Activated T-cell treated with anti-CD3 and anti-CD28 coated beads, Interleukin-2, amount 50 U/mL, for 1 hour (primary cell): ENCODE measurements at places on chromosomes 16 and 17.

DNA sequence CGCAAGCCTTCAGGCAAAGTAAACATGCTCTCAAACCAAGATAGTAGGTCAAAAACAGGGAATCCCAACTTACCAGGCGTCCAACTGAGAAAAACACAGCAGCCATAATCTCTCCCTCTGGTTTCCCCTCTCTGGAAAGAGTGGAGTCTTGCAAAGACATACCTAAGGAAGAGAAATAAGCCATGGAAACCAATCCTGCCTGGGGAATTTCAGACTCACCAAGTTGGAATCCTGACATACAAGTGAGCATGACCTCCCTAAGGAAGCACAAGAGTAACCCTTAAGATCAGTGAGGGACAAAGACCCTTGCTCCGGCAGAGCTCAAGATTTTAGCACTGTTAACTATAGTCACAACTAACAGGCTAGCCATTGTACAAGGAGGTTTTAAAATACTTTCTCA, 4.1 kb downstream of the ZNF624 start:
- DNase-seq, result no peak

DNA sequence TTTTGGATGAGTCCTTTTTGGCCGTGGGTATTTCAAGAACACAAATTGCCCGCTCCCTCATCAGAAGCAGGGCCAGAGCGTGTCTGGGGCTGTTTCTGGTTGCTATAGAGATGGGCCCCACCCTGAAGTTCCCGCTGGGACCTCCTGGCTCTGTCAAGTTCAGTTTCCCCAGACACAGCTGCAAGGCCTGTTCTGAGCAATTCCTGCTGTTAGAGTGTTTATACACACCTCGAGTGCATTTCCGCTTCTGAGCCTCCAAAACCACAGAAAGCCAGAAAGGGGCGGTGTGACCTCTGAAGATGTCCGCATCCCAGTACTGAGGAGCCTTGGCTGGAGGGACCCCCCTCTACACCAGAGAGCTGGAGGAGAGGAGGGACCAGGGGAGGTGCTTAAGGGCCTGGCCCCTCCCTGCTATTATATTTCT, 9.3 kb upstream of the WBP2 start:
- DNase-seq, result peak; percentile 36

DNA sequence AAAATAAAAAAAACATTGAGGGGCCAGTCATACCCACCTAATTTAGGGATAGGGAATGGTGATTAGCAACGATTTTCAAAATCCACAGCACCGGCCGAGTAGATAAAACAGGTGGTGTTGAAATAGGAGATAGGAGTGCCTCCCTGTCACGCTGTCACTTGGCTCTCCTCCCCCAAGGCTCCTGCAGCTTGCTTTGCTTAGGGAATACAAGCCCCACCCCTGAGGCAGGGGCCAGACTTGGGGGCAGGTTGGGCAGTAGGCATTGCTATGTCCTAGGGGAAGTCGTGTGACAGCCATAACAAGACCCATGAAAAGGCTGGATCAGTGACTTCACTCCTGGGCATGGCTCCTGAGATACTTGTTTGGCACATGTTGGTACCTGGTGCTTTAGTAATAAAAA, 25.8 kb downstream of the POLR2A start:
- no peak for DNase-seq

GRCh38 chr17:21228845-21229244, 14.9 kb upstream of the TMEM11 start:
- no peak for DNase-seq

GRCh38 chr16:24781256-24781655, 51.8 kb downstream of the TNRC6A start:
- DNase-seq, result no peak

DNA sequence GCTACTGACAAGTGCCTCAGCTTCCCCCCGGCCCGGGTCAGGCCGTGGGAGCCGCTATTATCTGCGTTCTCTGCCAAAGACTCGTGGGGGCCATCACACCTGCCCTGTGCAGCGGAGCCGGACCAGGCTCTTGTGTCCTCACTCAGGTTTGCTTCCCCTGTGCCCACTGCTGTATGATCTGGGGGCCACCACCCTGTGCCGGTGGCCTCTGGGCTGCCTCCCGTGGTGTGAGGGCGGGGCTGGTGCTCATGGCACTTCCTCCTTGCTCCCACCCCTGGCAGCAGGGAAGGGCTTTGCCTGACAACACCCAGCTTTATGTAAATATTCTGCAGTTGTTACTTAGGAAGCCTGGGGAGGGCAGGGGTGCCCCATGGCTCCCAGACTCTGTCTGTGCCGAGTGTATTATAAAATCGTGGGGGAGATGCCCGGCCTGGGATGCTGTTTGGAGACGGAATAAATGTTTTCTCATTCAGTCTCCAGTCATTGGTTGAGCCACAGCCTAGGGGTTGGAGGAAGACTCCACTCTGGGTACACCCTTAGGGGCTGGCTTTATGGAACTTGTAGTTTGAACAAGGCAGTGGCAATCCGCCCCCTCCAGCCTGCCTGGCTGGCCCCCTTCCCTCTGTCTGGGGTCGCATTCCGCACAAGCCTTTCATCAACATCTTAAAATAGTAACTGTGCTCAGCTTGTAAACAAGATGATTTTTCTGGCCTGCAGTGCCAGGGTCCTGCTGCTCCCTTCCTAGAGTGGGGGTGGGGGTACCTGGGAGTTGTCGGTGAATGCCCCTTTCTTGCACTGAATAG, 4.1 kb downstream of the SYNGR2 start:
- DNase-seq, result no peak

- DNase-seq, result no peak
These were observed 4.6 kb downstream of the TEN1 start for GRCh38 chr17:75983501-75984181.

- DNase-seq, result no peak
These were observed 70.1 kb downstream of the CMIP start for GRCh38 chr16:81514568-81515258.

DNA sequence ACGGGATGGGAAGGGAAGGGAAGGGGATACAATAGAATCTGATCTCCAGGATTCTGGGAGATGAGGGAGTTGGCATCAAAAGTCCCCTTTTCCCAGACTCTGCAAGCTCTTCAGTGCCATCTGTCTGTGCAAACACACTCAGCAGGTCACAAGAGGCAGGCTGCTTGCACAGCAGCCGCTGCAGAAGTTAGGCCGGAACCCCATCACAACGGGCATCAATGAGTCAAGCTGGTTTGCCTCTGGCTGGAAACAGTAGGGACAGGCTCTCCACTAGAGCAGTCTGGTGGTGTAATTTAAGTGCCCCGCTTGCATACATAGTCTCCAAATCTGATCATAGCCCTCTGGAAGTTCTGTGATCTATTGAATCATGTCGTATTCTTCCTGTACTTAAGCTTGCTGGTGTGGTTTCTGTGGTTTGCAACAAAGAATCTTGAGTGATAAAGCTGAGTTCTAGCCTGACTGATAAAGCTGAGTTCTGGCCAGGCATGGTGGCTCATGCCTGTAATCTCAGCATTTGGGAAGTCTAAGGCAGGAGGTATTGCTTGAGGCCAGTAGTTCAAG, 33.7 kb upstream of the KDM8 start:
- DNase-seq, result peak; percentile 74

DNA sequence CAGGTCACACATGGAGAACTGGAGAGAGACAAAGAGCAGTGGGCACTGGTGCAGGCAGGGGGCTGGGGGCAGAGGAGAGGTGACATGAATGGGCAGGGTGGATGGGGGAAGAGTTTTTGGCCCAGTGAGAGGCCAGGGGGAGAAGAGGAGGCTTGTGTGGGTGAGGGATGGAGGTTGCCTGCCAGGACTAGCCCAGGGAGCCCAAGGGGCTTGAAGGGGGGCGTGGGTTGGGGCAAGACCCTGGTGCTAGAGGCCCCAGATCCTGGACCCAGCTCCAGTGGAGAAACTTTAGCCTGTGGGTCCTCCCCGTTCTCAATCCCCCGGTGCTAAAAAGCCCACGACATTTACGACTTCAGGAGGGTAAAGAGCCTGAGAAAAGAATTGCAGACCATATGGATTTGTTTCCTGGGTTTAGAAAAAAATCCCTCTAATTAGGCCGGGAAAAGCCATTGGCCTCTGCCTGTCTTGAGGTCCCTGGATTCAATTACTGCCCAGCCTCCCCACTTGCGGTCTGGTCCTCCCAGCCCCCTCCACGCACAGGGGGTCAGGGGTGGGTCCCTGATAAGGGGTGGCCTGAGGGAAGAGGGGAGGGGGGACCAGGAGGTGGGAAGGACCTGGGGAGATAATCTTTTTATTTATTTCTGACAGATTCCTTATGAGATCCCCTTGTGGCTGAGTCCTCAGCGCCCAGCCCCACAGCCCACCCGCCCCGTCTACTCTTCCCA, 33.0 kb downstream of the NGFR start:
- peak; percentile 6 for DNase-seq

DNA sequence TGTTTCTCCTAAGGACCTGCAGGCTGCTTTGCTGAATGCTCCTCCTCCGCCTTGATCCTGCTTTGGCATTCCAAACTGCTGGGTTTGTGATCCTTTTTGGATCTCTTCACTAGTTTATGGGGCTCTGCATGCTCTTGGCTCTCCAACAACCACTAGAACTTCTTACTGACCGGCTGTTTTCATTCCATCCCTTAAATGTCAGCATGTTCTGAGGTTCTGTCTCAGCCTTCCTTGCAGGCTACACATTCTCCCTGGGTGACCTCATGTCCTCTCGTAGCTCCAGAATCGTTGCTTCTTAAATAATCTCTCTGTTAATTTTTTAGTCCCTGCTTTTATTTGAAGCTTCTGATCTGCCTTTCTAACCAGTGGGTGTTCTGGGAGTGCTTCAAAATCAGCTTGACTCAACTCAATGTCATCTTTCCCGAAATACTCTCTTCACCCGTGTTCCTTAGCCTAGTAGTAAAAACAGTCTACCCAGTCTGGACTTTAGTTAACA, 119.0 kb upstream of the HS3ST2 start:
- no peak for DNase-seq

GRCh38 chr17:39009581-39010001, 42.4 kb upstream of the FBXO47 start:
- DNase-seq, result no peak

- no peak for DNase-seq
These were observed 82.7 kb downstream of the MAP2K6 start for GRCh38 chr17:69497161-69497560.

- no peak for DNase-seq
These were observed 18.0 kb downstream of the KLHDC4 start for GRCh38 chr16:87747626-87748414.

DNA sequence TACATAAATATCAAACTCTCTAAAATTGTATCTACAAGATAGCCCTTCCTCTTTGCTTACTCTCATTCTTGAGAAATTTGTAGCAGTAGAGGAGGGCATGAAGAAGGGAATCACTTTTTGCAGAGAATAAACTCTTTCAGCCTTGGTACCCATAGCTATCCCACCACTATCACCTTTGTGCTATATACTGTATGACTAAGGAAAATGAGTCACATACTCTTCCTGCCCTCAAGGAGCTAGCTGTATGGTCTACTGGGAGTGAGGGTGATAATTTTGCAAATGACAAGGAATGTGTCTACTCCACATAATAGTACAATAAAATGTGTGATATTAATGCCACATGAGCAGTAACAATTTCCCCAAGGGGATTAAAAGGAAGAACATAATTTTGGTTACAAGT, 184.6 kb upstream of the WSB1 start:
- no peak for DNase-seq

GRCh38 chr16:57985204-57986181, 14.6 kb upstream of the CNGB1 start:
- no peak for DNase-seq

GRCh38 chr16:3388325-3388724, 12.5 kb downstream of the ZSCAN32 start:
- no peak for DNase-seq

GRCh38 chr17:21090902-21091618, 35.7 kb upstream of the DHRS7B start:
- no peak for DNase-seq

- DNase-seq, result no peak
These were observed 11.2 kb upstream of the CAPN15 start for GRCh38 chr16:516301-516700.

DNA sequence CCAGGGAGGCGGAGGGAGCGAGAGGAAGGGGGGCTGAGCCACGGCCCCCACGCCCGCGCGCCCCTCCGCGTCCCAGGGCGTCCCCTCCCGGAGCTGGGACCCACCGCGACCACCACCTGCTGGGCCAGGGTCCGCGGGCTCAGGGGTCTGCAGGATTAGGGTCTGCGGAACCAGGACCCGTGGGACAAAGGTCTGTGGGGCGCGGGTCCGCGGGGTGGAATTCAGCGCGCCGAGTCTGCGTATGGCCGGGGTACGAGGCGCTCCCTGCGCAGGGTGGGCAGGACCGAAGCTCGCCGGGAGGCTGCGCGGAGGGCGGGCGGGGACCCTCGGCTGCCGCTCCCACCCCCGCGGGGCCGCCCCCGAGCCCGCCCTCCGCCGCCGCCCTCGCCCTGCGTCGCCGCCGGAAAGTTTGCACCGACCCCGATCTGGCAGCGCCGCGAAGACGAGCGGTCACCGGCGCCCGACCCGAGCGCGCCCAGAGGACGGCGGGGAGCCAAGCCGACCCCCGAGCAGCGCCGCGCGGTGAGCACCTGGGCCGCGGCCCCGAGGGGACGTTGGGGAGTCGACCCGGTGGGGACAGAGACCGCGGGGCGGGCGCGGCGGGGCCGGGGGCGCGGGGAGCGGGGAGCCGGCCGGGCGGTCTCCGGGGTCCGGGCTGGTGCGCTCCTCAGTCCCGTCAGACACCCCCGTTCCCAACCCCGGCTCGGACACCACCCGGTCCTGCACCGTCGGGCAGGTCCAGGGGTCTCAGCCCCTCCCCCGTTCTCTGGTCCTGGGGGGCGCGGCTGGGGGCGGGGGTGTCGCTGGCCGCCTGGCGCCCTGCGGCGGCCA, at the start of gene GCGR:
GCGR (plus strand) TSS at position 423 of the 831 bp plus-strand sequence. CDS start 4,869 bp downstream, outside the sequence.
- no peak for DNase-seq

GRCh38 chr17:28216052-28216451, 102.9 kb upstream of the TMEM97 start:
- DNase-seq, result no peak

DNA sequence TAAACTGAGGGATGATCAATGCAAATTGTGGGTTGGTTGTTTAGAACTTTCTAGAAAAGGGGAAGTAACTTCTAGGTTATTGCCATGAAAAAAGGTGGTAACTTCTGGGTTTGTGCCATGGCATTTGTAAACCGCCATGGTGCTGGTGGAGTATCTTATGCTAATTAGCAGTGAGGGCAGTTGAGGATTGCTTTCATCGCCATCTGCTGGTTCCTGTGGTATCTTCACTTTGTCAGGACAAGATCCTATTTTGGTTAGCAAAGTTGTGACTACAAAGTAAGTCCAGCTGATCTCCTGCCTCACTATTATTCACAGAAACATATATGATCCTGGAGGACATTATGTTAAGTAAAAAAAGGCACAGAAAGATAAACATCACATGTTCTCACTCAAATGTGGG, 1332.3 kb downstream of the CDH11 start:
- DNase-seq, result no peak

- DNase-seq, result no peak
These were observed 9.4 kb upstream of the SLC7A5 start for GRCh38 chr16:87878704-87879103.

DNA sequence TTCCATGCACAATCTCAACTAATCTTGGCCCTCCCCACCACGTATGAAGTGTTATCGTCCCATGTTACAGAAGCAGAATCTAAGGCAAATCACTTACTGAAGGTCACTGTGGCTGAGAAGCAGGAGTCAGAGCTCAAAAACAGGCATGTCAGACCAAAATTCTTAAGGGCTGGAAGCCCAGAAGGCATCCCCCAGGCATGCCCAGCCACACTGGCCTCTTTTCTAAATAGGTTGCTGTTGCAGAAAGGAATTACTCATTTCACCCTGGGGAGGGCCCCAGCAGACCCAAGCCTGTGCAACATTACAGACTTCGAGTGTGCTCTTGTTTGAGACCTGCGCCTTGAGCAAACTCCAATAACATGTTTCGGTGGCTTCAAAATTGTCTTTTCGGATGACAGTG, 194.1 kb downstream of the RBFOX1 start:
- DNase-seq, result no peak

- peak; percentile 58 for DNase-seq
These were observed 29.2 kb downstream of the GNA13 start for GRCh38 chr17:65027305-65027704.
